ENCODE measurements at places on chromosomes 3 and 15. TPM values are rescaled to one million over a fixed set of nuclear protein-coding genes. Genes with fewer than 3 reads are reported as not detected.

GRCh38 chr3:178202194-178202593 lies 334.0 kb upstream of the KCNMB2 start:
- no peak for DNase-seq

GRCh38 chr3:129929383-129929782 lies 35.9 kb upstream of the TMCC1 start:
- DNase-seq: no peak

Gene PPARG
- total RNA-seq: 40.1 TPM

GRCh38 chr3:148318240-148318639 lies 379.5 kb upstream of the AGTR1 start:
- no peak for DNase-seq

GRCh38 chr15:57780471-57780870 lies 74.0 kb downstream of the POLR2M start:
- DNase-seq: no peak

GRCh38 chr3:168859574-168859973 lies 763.9 kb upstream of the GOLIM4 start:
- no peak for DNase-seq

Gene MAN2C1
- 240 TPM for total RNA-seq

- peak; percentile 8 for DNase-seq
Observed at GRCh38 chr15:44713006-44713966, 2.0 kb downstream of the B2M start.

DNA sequence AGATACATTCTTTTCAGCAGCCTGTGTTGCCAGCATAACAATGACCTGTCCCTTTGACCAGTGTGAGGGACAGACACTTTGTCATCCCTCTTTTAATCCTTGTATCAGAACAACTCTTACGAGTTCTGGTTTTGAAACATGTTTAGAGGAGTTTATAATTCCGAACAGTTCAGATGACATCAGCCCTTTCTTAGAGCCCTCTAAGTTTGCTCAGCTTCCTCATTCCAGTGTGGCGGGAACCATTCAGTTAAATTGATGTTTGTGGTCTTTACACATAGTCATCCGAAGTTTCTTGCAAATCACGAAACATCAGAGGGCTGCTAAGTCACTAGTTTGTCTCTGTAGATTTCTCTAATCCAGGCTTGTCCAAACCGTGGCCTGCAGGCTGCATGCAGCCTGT lies 102.5 kb downstream of the AKAP13 start:
- DNase-seq: no peak

GRCh38 chr3:43478118-43478785 lies 143.6 kb downstream of the ANO10 start:
- DNase-seq: no peak

GRCh38 chr15:92733934-92734521 lies 78.5 kb upstream of the FAM174B start:
- DNase-seq: no peak

Gene ITIH1
- total RNA-seq: not detected

DNA sequence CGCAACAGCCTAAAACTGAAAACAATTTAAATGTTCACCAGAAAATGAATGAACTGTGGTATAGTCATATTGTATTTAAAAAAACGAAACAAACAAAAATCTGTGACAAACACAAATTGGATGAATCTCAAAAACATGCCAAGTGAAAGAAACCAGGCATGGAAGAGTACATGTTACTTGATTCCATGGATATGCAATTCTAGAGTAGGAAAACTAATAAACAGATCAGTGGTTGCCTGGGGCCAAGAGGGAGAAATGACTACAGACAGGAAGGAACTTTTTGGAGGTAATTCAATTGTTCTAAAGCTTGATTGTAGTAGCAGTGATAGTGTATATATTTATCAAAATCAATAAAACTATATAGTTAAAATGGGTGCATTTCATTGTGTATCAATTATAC lies 16.8 kb downstream of the UBE3A start:
- DNase-seq: no peak

DNA sequence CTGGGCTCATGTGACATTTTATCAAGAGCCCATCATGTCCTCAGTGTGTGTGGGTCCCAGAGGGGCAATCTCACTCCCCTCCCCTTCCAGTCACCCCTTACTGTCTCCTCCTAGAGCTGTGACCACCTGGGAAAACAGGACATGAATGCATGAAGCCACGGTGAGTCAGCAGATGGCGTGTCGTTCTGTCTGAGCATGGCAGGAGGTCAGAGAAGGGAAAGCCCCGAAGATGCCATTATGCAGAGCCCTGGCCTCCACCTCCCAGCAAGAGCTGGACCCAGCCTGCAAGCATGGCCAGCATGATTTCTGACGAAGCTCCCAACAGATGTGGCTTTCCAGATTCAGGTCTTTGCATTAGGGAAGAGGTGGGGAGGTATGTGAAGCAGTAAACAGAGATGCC lies 118.5 kb downstream of the TLE3 start:
- no peak for DNase-seq

DNA sequence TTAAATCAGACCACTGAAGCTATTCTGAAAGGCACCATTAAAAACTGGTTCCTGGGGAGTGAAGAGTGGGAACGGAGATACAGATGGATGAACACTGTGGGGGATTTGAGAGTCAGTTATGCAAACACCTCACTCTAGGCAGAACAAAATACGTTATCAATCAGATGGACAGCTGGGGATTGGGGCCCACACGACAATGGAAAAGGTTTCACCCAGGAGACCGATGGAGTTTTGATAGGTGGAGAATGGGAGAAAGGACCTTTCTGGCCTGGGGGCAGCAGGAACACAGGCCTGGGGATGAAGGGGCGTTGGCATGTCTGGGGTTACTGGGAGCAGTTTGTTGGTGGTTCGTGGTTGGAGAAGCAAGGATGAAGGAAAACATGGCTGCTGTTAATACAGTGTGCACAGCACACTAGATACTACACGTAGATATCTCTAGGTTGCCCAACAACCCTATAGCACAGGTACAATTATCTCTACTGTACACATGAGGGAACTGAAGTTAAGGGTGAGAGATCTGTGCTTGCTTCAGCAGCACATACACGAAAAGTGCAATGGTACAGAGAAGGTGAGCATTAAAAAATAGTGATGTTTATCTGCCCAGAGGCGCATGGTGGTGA lies 16.5 kb downstream of the ST6GAL1 start:
- no peak for DNase-seq

- no peak for DNase-seq
Observed at GRCh38 chr15:55694652-55695150, 48.3 kb downstream of the PRTG start.

DNA sequence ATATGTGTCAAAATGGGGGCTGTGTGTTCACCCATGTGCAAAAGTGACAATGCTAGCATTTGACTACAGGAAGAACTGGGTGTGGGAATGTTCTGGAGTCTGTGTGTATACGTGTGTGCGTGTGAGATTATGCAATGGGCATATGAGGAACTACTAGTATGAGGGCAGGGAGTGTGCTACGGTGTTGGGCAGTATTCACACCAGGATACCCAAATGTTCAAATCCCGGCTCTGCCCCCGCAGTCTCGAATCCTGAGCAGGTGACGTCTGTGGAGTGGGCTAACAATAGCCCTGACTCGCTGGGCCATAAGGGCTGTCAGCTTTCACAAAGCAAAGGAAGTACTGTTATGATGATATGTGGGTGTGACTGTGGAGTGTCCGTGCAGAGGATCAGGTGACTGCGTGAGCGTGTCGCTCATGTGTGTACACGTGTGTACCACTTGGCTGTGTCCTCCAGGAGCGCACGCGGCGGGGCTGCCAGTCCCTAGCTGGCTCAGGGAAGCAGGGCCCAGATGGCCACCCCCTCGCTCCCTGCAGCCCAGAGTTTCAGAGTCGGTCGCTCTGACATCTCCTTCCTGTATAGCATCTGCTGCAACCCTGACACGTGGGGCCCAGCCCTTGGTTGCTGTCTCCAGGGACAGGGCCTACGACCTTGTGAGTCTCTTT lies 27.2 kb downstream of the IQSEC1 start:
- DNase-seq: no peak

Gene BNC1
- not detected for total RNA-seq

DNA sequence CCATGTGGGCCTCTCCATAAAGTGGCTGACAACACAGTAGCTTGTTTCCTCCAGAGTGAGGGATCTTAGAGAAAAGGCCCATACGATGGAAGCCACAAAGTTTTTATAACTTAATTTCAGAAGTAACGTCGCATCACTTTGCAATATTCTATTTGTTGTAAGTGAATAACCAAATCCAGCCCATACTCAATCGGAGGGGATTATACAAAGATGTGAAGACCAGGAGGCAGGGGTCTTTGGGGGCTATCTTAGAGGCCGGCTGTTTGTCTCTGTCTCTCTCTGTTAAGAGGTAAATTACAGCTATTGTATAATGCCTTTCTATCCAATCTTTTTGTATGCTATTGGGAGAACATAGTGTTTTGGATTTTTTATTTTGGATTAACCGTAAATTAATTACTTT lies 9.1 kb downstream of the ARIH1 start:
- DNase-seq: no peak

Gene SAMMSON
- not detected for total RNA-seq

DNA sequence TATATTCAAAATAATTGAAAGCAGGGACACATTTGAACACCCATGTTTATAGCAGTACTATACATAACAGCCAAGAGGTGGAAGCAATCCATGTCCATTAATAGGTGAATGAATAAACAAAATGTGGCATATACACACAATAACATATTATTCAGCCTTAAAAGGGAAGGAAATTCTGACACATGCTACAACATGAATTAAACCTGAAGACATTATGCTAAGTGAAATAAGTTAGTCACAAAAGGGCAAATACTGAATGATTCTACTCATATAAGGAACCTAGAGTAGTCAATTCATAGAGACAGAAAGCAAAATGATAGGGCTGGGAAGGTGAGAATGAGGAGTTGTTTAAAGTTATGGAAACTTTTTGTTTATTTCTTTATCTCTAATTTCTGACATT lies 40.9 kb downstream of the SNTN start:
- DNase-seq: no peak

Gene RPL22L1
- total RNA-seq: 165 TPM

All from activated T-helper 2 cell treated with anti-CD3 and anti-CD28 coated beads, Interferon-gamma antibody, Interleukin-2, Interleukin-4, amounts not matched to agents 10 μg/mL and 5 μg/mL and 100 μg/mL, durations not matched to agents 14 hours and 24 hours and 36 hours (primary cell).